Prostate gland (tissue), 2 donors: ENCODE measurements at places on chromosomes 6 and 20. TPM values are rescaled to one million over a fixed set of nuclear protein-coding genes. Genes with fewer than 3 reads are reported as not detected.

DNA sequence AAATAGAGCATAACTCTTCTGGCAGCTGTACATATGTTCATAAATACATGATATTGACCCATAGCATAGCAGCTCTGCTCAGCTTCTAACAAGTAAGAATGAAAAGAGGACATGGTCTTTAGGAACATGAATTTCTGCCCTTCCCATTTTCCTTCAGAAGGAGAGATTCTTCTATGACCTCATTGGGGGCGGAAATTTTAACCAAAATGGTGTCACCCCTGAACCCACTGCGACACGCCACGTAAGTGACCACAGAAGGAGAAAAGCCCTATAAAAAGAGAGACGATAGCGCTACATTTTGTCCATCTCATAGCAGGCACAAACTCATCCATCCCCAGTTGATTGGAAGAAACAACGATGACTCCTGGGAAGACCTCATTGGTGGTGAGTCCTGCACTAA lies at the start of gene IL17A:
Gene IL17A (plus strand): TSS at position 301 of the 400 bp plus-strand sequence. CDS start 57 bp downstream, at position 358.
- no peaks in the 10 kb centered on the region for H3K4me1 ChIP-seq
- no peak within 1 kb of the TSS for H3K4me3 ChIP-seq
- no peak within 1 kb of the TSS for H3K27ac ChIP-seq
- H3K36me3 ChIP-seq = no peaks in the 10 kb centered on the region

Gene OR2H1
- total RNA-seq = 1.1 TPM

DNA sequence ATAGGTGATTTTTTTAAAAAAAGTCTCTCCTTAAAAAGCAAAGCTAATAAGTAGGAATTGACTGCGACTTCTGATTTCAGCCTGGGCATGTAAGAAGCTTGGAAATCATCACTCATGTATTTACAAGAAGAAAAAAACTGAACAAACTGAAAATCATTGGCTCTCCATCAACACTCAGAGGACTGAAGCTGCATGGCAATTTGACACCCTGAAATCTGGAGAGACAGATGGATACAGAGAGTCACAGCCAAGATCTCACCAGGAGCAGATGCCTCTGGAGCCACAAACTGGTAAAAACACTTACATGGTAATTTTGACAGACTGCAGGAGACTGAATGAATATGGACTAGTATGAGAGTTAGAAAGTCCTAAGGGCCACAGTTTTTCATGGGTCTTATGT lies 191.2 kb upstream of the TCF21 start:
- H3K27me3 ChIP-seq = no peaks in the 10 kb centered on the region
- H3K36me3 ChIP-seq = no peaks in the 10 kb centered on the region
- H3K4me1 ChIP-seq = no peaks in the 10 kb centered on the region
- H3K27ac ChIP-seq = no peak overlapping the region

DNA sequence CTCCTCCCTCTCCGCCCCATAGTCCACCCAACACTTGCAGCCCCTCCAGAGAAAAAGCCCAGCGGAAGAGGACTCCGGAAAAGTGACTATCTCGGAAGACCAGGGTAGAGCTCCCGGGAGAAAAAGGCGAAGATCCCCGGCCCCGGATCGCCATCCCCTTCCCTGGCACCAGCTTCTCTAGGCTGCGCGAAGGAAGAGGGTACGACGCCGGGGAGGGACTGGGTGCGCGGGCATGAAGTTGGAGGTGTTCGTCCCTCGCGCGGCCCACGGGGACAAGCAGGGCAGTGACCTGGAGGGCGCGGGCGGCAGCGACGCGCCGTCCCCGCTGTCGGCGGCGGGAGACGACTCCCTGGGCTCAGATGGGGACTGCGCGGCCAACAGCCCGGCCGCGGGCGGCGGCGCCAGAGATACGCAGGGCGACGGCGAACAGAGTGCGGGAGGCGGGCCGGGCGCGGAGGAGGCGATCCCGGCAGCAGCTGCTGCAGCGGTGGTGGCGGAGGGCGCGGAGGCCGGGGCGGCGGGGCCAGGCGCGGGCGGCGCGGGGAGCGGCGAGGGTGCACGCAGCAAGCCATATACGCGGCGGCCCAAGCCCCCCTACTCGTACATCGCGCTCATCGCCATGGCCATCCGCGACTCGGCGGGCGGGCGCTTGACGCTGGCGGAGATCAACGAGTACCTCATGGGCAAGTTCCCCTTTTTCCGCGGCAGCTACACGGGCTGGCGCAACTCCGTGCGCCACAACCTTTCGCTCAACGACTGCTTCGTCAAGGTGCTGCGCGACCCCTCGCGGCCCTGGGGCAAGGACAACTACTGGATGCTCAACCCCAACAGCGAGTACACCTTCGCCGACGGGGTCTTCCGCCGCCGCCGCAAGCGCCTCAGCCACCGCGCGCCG lies 822 bp downstream of the FOXQ1 start:
- H3K27ac ChIP-seq = peak overlapping the region; percentile 83
- peak overlapping the region; percentile 50 for H3K4me3 ChIP-seq
- H3K4me1 ChIP-seq = no peaks in the 10 kb centered on the region
- no peaks in the 10 kb centered on the region for H3K36me3 ChIP-seq

GRCh38 chr20:25579081-25579770 lies 6.1 kb downstream of the NINL start:
- H3K4me1 ChIP-seq = no peaks in the 10 kb centered on the region
- no peak for DNase-seq
- no peaks in the 10 kb centered on the region for H3K36me3 ChIP-seq
- H3K27me3 ChIP-seq = no peaks in the 10 kb centered on the region

GRCh38 chr20:23365390-23366165 lies 3.6 kb downstream of the GZF1 start:
- H3K4me1 ChIP-seq = peaks cover 8% of the 10 kb centered on the region
- no peaks in the 10 kb centered on the region for H3K36me3 ChIP-seq
- H3K27me3 ChIP-seq = no peaks in the 10 kb centered on the region

Gene TGM3
- 1.8 TPM for total RNA-seq

DNA sequence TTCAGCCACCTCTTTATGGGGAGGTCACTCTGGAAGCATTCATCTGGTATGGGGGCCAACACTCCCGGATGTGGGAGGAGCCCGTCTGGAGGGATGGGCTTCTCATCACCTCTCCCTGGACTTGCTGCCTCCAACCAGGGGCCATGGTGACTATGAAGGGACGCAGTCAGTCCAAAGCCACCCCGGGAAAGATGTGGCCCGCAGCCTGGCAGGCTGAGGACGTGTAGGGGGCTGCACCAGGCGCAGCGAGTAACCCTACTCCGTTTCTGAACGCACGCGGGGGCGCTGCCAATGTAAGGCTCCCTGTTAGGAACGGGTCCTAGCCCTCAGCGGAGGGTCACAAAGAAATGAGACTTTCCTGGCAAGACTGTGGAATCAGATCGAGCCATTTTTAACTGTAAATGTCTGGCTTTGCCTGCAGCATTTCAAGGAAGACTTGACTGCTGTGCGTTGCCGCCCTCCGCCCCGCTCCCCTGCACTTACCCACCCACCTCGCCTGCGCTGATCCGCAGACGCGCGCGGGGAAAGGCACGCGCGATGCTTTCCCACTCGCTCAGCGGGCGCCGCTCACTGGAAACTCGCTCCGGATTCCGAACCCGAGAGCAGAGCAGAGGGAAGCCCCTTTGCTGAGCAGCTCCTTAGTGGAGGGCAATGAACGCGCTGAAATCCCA lies 55.1 kb downstream of the IL20RA start:
- no peak for DNase-seq
- H3K27me3 ChIP-seq = no peaks in the 10 kb centered on the region
- no peaks in the 10 kb centered on the region for H3K36me3 ChIP-seq
- H3K4me3 ChIP-seq = peak overlapping the region; percentile 13
- peak overlapping the region; percentile 14 for H3K27ac ChIP-seq

Gene PLEKHG1
- 4.9 TPM for total RNA-seq

- H3K27ac ChIP-seq = no peak overlapping the region
Measured at GRCh38 chr20:53567379-53567917, 26.2 kb downstream of the ZNF217 start.

Gene PRR18
- total RNA-seq = not detected
